ENCODE measurements at places on chromosomes 1 and 21. TPM values are rescaled to one million over a fixed set of nuclear protein-coding genes. Genes with fewer than 3 reads are reported as not detected.

The ITLN1 gene
- total RNA-seq, result not detected

The ZNF695 gene
- 2.7 TPM for total RNA-seq

The LCE1E gene
- total RNA-seq, result not detected

The WNT3A gene
- total RNA-seq, result 0.05 TPM

The IL22RA1 gene
- 8.6 TPM for total RNA-seq

The FCRLB gene
- 1.6 TPM for total RNA-seq

The PM20D1 gene
- total RNA-seq, result not detected

The FRRS1 gene
- total RNA-seq, result 1.3 TPM

The CD34 gene
- not detected for total RNA-seq

The C1orf87 gene
- not detected for total RNA-seq

The FAM151A gene
- total RNA-seq, result 0.34 TPM

The MPL gene
- 0.25 TPM for total RNA-seq

The KRTAP26-1 gene
- total RNA-seq, result not detected

The MTMR11 gene
- total RNA-seq, result 5.8 TPM

The ZNF593OS gene
- not detected for total RNA-seq

The LAX1 gene
- total RNA-seq, result not detected

The TATDN3 gene
- total RNA-seq, result 15.2 TPM

The HSPA6 gene
- total RNA-seq, result 6.5 TPM

The CD48 gene
- total RNA-seq, result not detected

The PRKAA2 gene
- total RNA-seq, result 2.0 TPM

The GJB5 gene
- not detected for total RNA-seq

The CNKSR1 gene
- 0.35 TPM for total RNA-seq

The TADA1 gene
- total RNA-seq, result 11.5 TPM

The MSH4 gene
- 0.02 TPM for total RNA-seq

The THEM5 gene
- total RNA-seq, result not detected

The C1orf210 gene
- total RNA-seq, result not detected

The RGS8 gene
- total RNA-seq, result not detected

The MYBPH gene
- total RNA-seq, result not detected

The MYOM3 gene
- total RNA-seq, result 6.0 TPM

The CLDN17 gene
- not detected for total RNA-seq

The CD84 gene
- not detected for total RNA-seq

The CADM3 gene
- total RNA-seq, result 0.23 TPM

The OR6N1 gene
- total RNA-seq, result not detected

The PCP4L1 gene
- not detected for total RNA-seq

The PRRX1 gene
- total RNA-seq, result not detected

The TMEM79 gene
- 7.7 TPM for total RNA-seq

The RNF11 gene
- total RNA-seq, result 32.2 TPM

The NLRP3 gene
- not detected for total RNA-seq

The CR1L gene
- not detected for total RNA-seq

The BLACAT1 gene
- total RNA-seq, result not detected

The B3GALT2 gene
- total RNA-seq, result not detected

The TEX38 gene
- not detected for total RNA-seq

The FCRL4 gene
- total RNA-seq, result not detected

The CLEC20A gene
- total RNA-seq, result not detected

The AQP10 gene
- not detected for total RNA-seq

The NECTIN4 gene
- total RNA-seq, result 1.6 TPM

The FAM72D gene
- total RNA-seq, result 6.7 TPM

The PLD5 gene
- 2.4 TPM for total RNA-seq

The ACOT11 gene
- total RNA-seq, result 2.6 TPM

The HSD3B1 gene
- not detected for total RNA-seq

The MTARC1 gene
- 9.5 TPM for total RNA-seq

Data from A549 treated with dexamethasone at 1 μM for 4 hours (cell line).